Activated CD4-positive, alpha-beta T cell treated with anti-CD3 and anti-CD28 coated beads for 36 hours (primary cell): ENCODE measurements at places on chromosomes 2 and 18.

DNA sequence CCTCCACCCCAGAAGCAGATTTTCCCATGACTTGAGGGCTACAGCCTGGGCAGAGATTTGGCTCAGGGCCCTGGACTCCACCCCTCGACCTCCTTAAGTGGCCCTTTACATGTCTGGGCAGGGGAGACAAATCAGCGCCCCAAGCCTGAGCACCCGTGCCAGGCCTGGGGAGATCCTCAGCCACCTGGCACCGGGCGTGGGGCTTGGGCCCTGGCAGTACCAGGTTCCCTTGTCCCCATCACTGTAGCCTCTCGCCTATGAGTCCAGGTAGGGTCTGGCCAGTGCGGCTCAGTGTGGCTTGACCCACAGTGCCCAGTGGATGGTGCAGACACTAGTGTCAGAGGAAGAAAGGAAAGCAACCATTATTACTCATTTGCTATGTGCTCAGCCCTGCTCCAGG, 22.0 kb upstream of the DNMT3A start:
- no peak for DNase-seq

DNA sequence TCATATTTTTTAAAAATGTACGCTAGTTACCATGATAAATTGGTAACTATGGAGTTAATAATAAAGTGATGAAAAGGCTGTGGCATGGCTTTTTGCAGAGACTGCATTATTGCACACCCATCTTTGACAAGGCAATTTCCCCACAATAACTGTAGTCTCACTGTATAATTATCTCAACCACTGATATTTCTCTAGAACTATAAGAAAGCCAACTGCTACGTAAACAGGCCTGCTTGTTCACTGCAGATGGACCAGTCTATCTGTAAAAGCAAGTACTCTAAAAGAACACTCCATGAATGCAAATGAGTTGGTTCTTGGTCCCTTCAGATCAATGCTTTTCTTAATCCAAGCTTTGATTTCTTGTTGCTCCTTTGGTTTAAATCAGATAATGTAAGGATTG, 218.7 kb downstream of the RBM43 start:
- DNase-seq = no peak

- no peak for DNase-seq
These were observed 87.3 kb downstream of the COLEC12 start for GRCh38 chr18:413233-413632.

- no peak for DNase-seq
These were observed 76.9 kb upstream of the NABP1 start for GRCh38 chr2:191601060-191601459.

DNA sequence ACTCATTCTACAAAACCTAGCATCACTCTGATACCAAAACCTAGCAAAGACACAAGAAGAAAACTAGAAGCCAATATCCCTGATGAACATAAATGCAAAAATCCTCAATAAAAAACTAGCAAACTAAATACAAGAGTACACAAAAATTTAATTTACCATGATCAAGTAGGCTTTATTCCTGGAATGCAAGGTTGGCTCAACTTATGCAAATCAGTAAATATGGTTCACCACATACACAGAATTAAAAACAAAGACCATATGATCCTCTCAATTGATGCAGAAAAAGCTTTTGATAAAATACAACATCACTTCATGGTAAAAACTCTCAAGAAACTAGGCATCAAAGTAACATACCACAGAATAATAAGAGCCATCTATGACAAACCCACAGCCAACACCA, 188.3 kb downstream of the ETAA1 start:
- DNase-seq = no peak

DNA sequence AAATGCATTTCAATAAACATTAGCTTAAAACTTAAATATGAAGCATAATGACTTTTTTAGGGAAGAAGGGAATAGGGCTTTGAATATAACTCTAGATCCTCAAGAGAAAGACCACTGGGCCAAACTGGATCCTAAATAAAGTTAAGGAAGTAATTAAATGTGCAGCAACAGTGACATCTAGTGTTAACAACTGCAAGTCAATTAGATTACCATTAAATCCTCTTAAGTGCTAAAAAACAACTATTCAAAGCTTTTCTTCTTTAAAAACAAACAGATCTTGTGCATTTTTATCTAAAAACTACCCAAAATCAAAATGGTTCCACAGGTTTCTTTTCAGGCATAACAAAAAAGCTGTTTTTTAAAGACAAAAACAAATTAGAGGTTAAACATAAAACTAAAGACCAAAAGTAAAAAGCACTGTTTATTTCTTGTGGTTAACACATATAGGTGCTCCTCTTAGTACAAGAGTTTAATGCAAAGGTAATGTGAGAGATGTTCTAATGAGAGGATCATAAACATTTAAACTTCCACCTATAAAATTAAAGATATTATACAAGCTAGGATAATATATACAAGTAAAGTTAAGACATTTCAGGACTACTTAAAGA, 111.4 kb downstream of the THADA start:
- no peak for DNase-seq

- DNase-seq = no peak
These were observed 81.5 kb downstream of the CYRIA start for GRCh38 chr2:16584084-16584483.

DNA sequence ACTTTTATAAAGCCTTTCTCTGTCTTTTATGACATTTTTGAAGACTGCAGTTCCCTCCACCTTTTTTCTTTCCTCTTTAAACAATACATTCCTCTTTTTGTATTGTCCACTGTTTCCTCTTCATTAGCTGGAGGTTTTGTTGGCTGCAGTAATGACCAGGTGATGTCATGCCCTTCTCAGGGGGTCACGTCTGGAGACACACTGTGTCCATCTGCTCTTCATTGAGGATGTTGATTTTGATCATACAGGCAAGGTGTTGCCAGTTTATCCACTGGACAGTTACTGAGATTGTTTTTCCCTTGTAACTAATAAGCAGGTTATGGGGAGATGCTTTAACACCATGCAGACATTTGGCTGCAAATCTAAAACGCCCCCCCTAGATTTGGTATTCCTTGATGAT, 19.8 kb downstream of the ZNF407 start:
- DNase-seq = no peak

DNA sequence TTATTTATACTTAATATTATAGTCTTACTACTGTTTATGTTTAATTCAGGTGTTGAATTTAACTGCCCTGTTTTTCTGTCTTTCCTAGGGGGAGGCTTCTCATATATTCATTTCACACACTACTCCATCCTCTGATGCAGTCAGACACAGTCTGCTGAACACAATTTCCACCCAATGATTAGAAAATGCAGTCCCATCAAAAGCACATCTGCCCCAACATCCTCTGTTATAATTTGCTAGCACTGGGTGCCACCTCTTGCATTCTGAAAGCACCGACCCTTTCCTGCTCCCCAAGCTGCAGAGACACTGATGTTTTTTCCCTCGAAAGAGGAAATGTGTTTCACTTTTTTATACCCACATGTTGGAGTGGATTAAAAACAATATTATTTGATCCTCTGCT, 474.7 kb downstream of the PID1 start:
- no peak for DNase-seq

- DNase-seq = no peak
These were observed 97.7 kb upstream of the TFCP2L1 start for GRCh38 chr2:121382744-121383143.

DNA sequence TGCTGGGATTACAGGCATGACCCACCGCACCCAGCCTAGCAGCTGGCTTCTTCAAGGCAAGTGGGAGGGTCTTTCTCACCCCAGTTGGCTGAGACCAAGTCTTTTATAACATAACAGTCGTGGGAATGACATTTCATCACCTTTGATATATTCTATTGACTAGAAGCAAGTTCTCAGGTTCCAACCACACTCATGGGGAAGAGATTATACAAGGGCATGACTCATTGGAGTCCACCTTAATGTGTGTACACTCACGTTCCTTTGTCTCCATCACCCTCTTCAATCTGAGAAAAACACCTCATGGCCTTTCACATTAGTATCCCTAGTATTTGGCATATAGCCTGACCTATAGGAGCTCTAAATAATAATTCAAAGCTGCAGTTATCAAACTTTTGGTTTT, 2.8 kb upstream of the BBS5 start:
- DNase-seq = no peak

GRCh38 chr2:128563348-128563687, 244.7 kb upstream of the HS6ST1 start:
- no peak for DNase-seq

DNA sequence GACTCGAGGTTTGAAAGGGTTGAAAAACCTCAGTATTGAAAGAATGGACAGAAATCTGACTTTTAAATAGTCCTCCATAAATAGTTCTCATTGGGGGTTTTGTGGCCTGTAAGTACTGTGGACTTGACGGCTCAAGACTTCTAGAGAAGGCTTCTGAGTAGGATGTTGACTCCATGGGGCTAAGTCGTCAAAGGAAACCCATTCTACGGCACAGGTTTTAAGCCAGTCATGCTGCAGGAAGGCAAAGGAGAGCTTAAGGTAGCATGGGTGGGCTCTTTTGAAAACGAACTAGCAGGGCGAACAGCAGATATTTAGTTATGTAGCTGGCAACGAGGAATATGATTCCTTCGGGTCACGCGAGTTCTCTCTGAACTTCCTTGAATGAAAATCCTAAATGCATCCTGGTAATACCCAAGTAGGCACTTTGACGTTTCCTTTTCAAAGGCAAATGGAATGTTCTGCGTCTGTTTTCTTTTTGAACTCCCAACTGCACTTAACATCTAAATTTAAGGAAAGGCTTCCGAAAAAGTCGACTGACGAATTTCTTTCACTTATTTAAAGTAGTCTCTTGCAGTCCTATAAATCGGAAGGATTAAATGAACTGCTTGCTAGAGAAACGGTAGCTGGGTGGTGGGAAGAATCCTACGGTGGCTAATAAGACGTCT, 1.1 kb upstream of the NEDD4L start:
- DNase-seq = no peak

- no peak for DNase-seq
These were observed 44.3 kb downstream of the AGAP1 start for GRCh38 chr2:235538144-235538639.

DNA sequence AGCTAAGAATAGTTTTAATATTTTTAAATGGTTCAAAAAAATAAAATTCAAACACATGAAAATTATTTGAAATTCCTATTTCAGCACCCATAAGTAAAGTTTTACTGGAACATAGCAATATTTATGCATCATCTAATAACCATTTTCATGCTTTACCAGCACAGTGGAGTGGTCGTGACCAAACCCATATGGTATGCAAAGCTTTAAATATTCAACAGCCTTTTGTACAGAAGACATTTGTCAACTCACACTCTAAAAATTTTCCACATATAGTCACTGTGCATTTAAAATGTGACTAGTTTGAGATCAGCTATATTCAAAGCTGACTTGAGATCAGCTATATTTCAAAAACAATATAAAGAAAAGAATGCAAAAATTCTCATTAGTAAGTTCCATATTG, 46.2 kb downstream of the PUM2 start:
- no peak for DNase-seq

GRCh38 chr2:207015901-207016300, 76.6 kb downstream of the CPO start:
- DNase-seq = no peak

DNA sequence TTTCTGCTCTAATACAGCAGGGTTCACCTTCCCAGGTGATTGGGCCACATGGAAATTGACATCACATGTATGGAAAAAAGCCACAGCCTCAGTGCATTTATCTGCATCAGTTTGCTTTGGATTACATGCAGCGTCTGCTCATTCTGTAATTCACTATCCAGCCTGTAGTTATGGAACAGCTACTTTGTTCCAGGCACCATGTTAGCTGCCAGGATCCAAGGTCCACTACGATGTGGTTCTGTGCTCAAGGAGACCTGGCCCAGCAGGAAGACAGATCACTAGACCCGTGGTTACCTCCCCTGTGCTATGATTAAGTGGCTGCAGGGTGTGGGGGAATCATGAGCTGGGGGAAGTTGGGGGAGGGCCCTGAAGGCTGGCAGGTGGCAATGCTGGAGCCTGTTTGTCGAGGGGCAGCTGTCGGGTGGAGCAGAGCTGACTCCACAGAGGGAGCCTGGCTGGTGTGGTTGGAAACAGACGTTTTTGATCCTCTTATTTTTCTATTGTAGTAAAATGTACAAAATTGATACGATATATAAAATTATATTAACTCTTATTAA, 58.6 kb downstream of the TSHZ1 start:
- no peak for DNase-seq

GRCh38 chr2:481388-481787, 193.5 kb upstream of the ALKAL2 start:
- no peak for DNase-seq

DNA sequence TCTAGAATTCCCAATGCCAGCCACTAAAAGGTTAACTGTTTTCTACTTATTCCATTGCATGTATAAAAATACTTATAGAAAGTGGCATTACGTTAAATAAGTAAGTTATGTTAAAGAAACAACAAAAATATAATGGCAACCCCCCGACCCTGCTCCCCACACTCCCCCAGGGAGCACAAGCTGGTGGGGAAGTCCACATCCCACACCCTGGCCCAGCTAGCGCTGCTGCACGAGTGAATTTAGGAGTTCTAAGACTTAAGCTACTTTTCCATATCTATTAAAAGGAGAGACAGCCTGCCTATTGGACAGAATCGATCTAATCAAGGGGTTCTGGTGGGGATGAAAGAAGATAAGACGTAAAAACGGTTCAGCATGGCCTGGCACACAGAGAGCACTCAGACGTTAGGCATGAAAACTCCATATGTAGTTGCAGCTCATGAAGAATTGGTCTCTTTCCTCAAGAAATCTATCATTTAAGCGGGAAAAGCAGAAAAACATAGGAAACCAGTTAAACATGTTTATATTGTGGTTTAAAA, 16.6 kb downstream of the HJURP start:
- no peak for DNase-seq

GRCh38 chr2:143635302-143635701, 506.1 kb downstream of the ARHGAP15 start:
- no peak for DNase-seq

- DNase-seq = no peak
These were observed 941.2 kb downstream of the SUCLG1 start for GRCh38 chr2:83517727-83518368.
